Stomach (tissue), 19 donors: ENCODE measurements at places on chromosomes 3 and 15. TPM values are rescaled to one million over a fixed set of nuclear protein-coding genes. Genes with fewer than 3 reads are reported as not detected.

The ADIPOQ gene
- total RNA-seq, result under 0.01 TPM

The ZNF385D gene
- not detected for total RNA-seq

- DNase-seq, result no peak
These were observed 11.2 kb downstream of the CCNB2 start for GRCh38 chr15:59116141-59116540.

The RASGRP1 gene
- total RNA-seq, result 3.9 TPM

The GUCA1C gene
- total RNA-seq, result not detected

The LRRC28 gene
- 82.6 TPM for total RNA-seq

DNA sequence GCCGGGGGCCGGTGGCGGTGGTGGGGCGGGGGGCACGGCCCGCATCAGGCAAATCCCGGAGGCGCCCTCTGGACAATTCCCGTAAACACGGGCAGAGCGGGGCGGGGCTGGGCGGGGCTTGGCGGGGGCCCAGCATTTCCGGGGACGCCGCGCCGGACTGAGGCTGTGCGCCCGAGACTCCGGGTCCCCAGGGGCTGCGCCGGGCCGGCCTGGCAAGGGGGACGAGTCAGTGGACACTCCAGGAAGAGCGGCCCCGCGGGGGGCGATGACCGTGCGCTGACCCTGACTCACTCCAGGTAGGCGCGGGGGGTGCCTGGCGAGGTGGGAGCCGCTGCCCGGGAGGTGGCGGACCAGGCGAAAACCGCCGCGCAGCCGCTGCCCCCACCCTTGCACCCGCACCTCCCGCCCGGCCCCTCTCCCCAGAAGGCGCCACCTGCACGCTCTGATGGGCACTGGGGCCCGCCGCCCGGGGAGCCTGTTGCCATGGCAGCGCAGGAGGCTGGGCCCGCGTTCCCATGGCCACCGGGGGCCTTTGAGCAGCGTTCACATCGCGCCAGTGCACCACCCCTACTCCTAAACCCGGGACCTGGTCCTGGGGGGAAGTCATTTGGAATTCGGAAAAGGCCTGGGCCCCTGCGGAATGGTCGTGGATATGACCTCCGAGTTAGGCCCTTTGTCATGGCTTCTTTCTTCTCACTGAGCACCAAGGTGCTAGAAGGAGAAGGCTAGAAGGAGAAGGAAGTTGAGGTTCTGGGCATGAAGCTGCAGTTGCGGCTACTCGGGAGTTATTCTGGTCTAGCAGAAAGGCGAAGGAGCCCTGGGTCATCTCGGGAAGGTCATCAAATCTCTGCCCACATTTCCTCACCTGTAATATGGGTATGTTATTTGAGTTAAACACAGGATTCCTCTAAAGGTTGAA lies 16.1 kb upstream of the SEMA4B start:
- peak; percentile 90 for DNase-seq

DNA sequence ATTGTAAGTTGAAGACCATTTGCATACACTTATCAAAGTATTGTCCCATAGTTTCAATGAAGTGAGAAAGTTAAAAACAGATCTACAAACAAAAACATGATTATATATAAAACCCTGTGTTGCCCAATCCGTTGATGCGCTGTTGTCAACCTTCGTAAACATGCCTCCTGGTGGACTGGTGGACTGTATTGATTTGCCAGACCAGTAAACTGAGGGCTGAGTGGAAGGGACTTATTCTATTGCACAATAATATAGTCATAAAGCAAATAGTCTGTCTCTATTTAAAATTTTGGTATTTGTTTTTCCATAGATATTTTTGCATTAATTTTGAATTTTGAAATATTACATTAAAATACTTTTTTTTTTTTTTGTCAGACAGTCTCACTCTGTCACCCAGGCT lies 102.5 kb downstream of the GAP43 start:
- DNase-seq, result no peak

The SNX22 gene
- not detected for total RNA-seq

The SOX2 gene
- total RNA-seq, result 4.1 TPM

The CSPG4 gene
- 28.1 TPM for total RNA-seq

DNA sequence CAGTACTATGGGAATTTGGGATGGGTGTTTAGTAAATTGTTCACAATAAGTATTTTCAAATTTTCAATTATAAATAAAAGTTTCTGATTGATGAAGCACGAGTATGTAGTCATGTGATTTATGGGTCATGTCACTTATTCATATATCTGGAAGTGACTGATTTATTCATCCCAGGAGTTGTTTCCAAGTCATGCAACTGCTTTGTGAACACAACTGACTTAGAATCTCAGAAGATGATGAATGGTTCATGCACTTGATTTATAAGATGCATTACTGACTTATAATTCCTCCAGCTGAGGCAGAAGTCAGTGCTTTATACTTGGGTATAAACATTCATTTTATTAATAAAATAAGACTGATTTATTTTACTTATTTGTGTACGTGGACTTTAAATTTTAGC lies 137.8 kb upstream of the CBLB start:
- DNase-seq, result no peak

GRCh38 chr3:197882586-197882985 lies 67.4 kb upstream of the RPL35A start:
- DNase-seq, result no peak

GRCh38 chr3:129276385-129276784 lies 2.3 kb upstream of the HMCES start:
- no peak for DNase-seq

GRCh38 chr15:42954291-42954690 lies 33.7 kb upstream of the TTBK2 start:
- no peak for DNase-seq

The AGBL1 gene
- not detected for total RNA-seq

GRCh38 chr15:49418811-49419210 lies 4.2 kb upstream of the FGF7 start:
- DNase-seq, result no peak

- no peak for DNase-seq
These were observed 346.8 kb downstream of the CNTN3 start for GRCh38 chr3:74267588-74268184.

- DNase-seq, result no peak
These were observed 491.1 kb downstream of the AGBL1 start for GRCh38 chr15:86570738-86571137.

DNA sequence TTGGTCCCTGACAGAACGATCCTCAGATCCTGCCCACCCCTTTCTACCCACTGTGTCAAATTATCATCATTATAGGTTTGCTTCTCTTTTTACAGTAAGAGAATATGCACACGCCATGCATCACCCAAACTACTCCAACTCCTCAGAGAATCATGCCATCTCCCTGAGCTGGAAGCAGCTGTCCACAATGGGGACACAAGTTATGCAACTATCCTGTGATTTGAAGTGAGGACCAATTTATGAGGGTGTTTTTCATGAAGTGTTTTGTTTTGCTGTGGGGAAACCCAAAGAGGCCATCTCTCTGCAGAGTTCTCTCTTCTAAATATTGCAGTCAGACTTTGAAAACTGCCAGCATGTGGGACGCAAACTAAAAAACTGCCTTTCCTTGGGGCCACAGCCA lies 35.8 kb upstream of the TNFSF10 start:
- DNase-seq, result no peak

- DNase-seq, result no peak
These were observed 28.6 kb downstream of the DAG1 start for GRCh38 chr3:49498648-49499047.

DNA sequence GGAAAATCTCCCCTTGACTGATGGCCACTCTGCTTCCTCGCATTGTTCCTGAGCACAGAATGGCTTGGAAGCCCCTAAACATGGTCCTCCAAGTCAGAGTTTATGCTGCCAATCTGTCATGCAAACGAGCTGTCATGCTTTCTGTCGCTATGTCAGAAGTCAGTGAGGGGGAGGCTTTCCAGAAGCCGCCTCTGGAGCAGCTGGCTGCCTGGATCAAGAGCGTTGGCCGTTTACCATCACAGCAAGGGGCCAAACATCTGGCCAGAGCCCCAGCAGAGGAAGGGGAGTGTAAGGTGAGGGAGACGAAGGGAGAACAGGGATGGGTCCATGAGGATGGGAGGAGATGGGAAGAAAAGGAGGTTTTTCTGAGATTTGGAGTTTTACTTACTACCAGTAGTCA lies 372.6 kb upstream of the NR2F2 start:
- no peak for DNase-seq

DNA sequence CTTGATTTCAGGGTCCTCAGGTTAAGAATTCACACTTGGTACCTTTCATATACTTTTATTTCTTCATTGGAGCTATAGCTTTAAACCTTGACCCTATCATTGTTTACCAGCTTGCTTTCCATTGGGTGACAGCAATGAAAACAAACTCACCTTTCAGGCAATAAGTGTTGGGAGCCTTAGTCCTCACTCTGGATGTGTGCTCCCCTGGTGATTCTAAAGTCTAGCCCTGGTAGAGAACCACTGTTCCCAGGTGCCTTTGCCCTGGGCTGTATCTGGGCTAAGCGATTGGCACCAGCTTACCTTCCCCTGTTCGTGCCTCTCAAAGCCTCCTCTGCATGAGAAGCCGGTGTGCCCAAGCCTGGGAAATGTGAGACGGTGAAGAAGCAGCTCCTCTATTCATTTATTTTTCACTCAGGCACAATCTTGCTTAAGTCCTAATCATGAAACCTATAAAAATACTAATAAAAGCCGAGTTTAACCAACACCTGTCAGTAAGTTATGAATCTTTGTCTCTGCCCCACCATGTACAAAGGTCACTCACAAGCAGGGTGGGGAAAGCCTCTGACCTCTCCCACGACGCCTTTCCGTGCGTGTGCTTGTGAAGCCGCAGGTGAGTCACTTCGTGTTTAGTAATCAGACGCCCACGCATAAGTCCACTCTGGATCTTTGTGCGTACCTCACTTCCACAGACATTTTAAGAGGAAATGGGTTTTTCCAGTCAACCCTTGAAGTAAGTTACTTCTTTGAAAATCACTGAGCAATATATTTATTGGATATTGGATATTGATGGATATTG lies 12.8 kb upstream of the ARRDC4 start:
- DNase-seq, result no peak

The CLDN1 gene
- not detected for total RNA-seq

DNA sequence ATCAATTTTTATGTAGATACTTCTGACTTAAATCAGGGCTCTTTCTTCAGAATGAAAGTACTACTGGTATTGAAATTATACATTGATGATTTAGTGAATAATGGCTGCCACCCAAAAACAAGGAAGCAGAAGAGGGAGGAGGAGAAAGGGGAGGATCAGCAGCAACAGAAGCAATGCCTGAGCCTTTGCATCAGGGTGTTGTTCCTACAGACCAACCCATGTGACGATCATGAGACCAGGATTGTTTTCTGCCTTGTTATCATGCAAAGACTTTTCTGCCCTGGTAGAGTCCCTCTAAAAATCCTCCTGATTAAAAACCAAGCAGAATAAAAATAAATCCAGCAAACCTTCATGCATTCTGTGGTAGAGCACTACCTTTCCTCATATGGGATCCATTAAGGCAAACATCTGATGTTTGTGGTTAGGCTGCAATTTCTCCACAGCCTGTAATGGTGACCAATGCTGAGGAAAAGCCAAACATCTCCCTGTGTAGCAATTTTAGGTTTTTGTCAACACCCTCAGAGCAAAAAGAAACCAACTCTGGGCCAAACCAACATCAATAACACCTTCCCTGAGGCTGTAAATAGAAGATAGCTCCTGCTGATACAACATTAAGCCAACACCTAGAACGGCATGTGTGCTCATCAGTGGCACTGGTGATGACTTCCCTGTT lies 191.7 kb downstream of the ATP8B4 start:
- DNase-seq, result no peak
